Esophagus squamous epithelium (tissue), 5 donors: ENCODE measurements at places on chromosomes 16 and 17.

DNA sequence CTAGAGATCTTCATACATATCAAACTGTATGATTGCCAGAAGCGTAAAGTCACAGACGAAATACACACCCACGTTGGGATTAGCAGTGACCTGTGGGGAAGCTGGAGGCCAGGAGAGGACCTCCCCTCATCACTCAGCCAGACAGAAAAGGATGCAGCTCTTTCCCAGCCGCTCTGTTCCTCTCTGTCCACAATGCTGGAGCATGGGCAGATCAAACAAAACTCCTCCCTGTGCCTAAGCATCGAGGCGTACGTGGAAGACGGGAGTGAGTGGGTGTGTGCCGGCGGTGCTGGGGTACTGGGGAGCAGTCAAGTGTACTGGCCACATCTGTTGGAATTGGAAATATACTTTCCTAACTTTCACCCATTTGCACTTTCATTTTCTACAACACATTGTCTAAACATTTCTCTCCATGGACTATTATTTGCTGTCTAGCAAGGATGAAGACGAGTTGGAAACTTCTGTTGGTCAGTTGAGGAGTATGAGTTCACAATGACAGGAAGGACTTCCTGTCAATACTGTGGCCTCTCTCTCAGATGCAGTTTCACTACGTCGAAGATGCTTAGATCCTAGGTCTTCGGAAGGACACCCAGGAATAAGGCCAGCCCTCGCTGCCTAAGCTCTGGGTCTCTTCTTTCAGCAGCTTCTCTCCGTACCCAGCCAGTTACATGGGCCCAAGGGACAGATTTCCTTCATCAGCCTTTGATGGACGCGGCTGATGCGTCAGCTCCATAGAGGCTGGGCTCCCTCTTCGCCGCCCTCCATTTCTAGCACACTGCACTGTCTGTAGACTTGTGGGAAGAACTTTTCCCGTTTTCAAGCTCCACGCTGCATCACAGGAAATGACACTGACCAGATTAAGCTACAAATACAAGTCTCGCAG is 30.6 kb upstream of the ENDOV start:
- no peak for DNase-seq

GRCh38 chr17:75731086-75731715 is 9.9 kb downstream of the ITGB4 start:
- no peak for DNase-seq

DNA sequence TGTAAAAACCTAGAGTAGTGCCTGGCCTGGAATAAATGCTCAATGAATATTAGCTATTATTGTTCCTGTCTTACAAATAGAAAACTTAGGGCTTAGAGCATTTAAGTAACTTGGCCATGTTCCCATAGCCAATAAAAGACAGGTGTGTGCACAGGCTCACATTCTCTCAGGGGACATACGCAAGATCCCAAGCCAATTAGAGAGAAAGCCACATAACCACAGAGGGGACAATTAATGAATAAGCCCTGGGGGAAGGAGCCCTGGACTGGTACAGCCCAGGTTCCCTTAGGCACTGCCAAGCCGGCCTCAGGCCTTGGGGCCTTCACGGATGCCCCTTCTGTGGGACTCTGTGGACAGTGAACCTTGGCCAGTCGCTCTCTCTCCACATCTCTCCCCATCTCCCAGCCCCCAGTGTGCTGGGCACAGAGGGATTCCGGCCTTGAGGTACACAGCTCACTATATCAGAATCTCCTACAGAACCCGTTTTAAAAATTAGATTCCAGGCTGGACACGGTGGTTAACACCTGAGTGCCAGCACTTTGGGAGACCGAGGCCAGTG is 27.3 kb upstream of the ABCC12 start:
- no peak for DNase-seq

GRCh38 chr17:16374146-16374938 is 6.5 kb upstream of the UBB start:
- DNase-seq: no peak

GRCh38 chr17:37278247-37278894 is 97.4 kb upstream of the C17orf78 start:
- DNase-seq: no peak

- no peak for DNase-seq
Measured at GRCh38 chr17:65228734-65229620, 91.8 kb downstream of the RGS9 start.

- DNase-seq: no peak
Measured at GRCh38 chr17:72838068-72838467, 254.4 kb downstream of the SLC39A11 start.

DNA sequence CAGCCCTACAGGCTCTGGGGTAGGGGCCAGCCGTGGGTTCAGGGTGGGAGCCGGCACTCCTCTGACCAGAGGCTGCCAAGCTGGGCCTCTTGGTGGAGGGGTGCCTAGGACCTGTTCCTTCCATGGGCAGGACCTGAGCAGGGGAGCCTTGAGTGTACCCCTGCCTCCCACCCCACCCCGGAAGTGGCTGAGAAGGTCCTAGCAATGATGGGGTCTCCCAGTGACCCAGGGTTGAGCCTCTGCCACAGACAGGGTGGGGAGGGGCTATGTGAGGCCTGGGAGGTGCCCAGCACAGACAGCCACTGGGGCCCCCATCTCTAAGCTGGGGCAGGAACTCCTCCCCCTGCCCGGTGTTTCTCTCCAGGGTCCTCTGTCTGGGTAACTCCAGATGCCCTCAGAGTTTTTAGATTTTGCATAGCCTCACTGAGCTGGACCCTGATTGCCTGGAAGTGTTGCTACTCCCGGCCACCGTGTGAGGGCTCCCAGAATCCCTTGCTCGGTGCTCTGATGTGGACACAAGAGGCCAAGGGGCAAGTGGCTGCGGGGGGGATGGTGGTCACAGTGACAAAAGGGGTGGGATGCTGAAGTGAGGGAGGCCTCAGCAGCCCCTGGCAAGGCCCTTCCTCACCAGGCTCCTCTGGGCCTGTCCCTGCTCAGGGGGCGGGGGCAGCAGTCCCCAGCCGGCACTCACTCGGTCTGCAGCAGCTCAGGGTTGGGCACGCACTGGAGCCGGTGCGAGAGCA is 6.4 kb upstream of the MTSS2 start:
- no peak for DNase-seq

DNA sequence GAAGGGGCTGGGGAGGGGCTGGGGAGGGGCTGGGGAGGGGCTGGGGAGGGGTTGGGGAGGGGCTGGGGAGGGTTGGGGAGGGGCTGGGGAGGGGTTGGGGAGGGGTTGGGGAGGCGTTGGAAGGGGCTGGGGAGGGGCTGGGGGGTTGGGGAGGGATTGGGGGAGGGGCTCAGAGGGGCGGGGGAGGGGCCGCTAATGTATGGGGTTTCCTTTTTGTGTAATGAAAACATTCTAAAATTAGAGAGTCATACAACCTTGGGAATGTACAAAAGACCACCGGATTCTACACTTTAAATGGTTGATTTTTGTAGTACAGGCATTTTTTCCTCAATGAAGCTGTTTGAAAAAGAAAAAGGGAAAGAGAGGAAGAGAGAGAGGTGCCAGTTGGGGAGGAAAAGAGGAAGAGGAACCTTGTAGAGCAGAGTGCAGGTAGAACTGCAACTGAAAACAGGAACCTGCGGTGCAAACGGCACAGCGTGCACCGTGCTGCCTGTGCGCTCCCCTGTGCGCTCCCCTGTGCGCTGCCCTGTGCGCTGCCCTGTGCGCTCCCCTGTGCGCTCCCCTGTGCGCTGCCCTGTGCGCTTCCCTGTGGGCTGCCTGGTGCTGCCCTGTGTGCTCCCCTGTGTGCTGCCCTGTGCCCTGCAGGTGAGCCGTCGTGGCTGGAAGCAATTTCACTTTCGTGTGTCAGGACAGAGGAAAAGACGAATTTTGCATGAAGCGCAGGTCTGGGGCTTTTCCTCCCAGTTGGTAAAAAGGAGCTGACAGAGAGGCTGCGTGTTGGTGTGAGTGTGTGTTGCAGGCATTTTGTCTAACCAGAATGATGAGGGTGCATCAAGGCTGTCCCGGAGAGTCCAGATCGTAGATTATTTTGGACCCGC is 40.8 kb downstream of the METRNL start:
- DNase-seq: no peak

DNA sequence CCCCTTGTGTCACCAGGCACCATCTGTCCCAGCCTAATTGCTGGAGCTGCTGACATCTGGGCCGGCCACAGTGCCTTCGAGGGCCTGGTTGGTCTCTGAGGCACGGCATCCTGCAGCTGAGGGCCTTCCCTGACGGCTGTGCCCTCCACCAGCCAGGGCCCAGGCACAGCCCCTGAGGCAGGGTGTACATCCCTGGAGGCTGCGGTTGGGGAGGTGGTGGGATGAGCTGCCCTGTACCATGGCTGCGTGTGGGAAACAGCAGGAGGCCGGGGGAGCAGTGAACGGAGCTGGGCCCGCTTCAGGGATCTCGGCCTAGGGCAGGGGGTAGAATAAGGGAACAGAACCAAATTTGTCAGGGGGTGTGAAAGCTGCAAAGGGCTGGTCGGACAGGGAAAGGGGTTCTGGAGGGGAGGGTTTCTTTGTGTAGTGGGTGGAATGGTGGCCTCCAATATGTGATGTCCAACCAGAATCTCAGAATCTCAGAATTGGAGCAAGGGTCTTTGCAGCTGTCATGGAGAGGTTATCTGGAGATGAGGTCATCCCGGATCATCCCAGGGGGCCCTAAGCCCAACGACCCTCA is 10.0 kb upstream of the SLC38A10 start:
- DNase-seq: no peak

- DNase-seq: no peak
Measured at GRCh38 chr17:44466339-44466738, 36.9 kb downstream of the GPATCH8 start.

- no peak for DNase-seq
Measured at GRCh38 chr17:74748279-74748528, 224 bp upstream of the NHERF1 start.

DNA sequence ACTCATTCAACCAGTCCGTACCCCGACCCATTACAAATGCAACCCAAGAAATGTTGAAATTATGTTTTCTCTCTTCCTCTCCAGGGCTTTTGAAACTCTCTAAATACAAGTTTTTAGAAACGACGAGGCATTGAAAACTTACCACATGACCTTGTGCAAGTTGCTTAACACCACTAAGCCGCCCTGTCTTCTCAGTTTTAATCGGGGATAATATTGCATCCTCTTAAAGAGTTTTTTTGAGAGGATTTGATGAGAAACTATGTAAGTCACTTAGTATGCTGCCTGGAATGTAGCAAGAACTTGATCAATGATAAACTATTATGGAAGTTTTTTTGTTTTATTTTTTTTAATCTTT is 149.0 kb upstream of the FAM20A start:
- DNase-seq: no peak

GRCh38 chr17:5508810-5509209 is 22.4 kb downstream of the MIS12 start:
- no peak for DNase-seq

DNA sequence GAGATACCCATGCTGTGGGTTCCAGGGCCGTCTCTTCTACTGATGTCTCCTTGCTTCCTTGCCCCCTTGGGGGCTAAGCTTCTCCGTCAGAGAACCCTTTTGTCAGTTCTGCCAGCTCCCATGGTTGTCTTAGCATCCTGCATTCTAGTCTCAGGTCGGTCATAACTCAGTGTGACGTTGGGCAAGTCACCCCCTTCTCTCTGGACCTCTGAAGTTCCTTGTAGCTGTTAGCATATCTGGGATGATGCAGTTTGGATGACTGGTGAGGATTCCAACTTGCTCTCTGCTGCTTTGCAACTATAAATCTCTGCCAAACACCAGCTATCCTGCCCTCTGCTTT is 8.9 kb upstream of the MYL4 start:
- no peak for DNase-seq

DNA sequence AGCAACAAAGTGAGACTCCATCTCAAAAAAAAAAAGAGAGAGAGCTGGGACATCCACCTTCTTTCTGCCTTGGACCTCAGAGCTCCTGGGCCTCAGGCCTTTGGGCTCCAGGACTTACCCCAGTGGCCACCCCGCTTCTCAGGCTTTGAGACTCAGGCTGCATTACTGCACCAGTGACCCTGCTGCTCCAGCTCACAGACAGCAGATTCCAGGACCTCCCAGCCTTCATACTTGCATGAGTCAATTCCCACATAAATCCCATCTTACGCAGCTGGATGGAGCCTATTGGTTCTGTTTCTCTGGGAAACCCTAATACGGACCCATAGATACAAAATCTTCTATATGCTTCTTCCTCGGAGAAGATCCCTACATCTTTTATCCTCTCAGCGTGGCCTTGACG is 2.1 kb upstream of the CEP295NL start:
- no peak for DNase-seq

GRCh38 chr17:16442141-16442540 is 26.8 kb downstream of the TRPV2 start:
- no peak for DNase-seq
